ENCODE measurements at places on chromosomes 6 and 20. TPM values are rescaled to one million over a fixed set of nuclear protein-coding genes. Genes with fewer than 3 reads are reported as not detected.

GRCh38 chr6:114040871-114041270 lies 69.9 kb upstream of the HDAC2 start:
- H3K36me3 ChIP-seq: no peaks in the 10 kb centered on the region
- H3K27me3 ChIP-seq: no peaks in the 10 kb centered on the region
- H3K4me3 ChIP-seq: no peak overlapping the region
- no peak for DNase-seq
- H3K27ac ChIP-seq: no peak overlapping the region

DNA sequence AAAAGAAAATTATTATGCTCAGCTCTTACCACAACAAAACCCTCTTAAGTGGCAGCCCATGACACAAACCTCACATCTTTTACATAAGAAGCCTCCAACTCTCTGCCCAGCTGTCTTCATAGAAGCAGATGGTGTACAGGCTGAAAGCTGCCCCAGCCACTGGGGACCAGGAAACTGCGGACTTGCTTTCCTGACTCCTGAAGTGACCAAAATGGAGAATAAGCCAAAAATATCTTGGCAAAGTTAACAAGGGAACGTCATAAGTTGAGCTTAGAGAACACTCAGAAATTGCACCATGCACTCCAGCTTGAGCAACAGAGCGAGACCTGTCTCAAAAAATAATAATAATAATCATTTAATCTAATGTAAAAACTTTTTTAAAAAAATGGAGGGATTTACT lies 160.3 kb upstream of the CDYL start:
- H3K27ac ChIP-seq: no peak overlapping the region
- peaks cover 26% of the 10 kb centered on the region for H3K4me1 ChIP-seq
- H3K4me3 ChIP-seq: no peak overlapping the region

DNA sequence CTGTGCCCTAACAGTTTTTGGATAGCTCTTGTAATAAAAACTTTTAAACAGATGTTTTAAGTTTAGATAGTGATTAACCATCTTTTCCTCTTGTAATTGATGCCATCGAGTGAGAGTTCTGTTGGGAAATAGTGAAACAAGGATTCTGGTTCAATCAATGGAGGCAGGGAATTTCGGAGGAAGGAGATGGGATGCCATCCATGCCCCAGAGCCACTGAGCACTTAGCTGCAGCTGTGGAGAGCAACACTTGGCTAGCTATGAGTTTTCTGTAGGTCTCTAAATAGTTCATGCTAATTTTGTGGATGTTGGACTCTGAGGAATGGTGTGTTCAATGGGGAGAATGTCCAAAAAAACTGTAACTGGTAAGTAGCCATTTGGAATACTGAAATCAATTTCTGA lies 16.7 kb downstream of the CBFA2T2 start:
- no peaks in the 10 kb centered on the region for H3K4me1 ChIP-seq
- H3K36me3 ChIP-seq: no peaks in the 10 kb centered on the region
- no peak for DNase-seq

DNA sequence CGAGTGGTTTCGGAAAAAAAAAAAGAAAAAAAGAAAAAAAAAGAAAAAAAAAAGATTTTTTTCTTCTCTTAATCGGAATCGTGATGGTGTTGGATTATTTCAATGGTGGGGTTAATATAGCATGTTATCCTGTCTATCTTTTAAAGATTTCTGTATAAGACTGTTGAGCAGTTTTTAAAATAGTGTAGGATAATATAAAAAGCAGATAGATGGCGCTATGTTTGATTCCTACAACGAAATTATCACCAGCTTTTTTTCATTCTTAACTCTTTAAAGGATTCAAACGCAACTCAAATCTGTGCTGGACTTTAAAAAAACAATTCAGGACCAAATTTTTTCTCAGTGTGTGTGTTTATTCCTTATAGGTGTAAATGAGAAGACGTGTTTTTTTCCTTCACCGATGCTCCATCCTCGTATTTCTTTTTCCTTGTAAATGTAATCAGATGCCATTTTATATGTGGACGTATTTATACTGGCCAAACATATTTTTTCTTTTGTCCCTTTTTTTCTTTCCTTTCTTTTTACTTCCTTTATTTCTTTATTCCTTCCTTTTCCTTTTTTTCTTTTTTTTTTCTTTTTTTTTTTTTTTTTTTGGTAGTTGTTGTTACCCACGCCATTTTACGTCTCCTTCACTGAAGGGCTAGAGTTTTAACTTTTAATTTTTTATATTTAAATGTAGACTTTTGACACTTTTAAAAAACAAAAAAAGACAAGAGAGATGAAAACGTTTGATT lies 3.6 kb downstream of the SOX4 start:
- DNase-seq: no peak
- no peaks in the 10 kb centered on the region for H3K36me3 ChIP-seq
- H3K4me1 ChIP-seq: peaks cover 27% of the 10 kb centered on the region
- peaks cover 6% of the 10 kb centered on the region for H3K27me3 ChIP-seq
- H3K27ac ChIP-seq: no peak overlapping the region

ESR1 gene
- total RNA-seq: 0.60 TPM

CD93 gene
- 17.9 TPM for total RNA-seq

DNA sequence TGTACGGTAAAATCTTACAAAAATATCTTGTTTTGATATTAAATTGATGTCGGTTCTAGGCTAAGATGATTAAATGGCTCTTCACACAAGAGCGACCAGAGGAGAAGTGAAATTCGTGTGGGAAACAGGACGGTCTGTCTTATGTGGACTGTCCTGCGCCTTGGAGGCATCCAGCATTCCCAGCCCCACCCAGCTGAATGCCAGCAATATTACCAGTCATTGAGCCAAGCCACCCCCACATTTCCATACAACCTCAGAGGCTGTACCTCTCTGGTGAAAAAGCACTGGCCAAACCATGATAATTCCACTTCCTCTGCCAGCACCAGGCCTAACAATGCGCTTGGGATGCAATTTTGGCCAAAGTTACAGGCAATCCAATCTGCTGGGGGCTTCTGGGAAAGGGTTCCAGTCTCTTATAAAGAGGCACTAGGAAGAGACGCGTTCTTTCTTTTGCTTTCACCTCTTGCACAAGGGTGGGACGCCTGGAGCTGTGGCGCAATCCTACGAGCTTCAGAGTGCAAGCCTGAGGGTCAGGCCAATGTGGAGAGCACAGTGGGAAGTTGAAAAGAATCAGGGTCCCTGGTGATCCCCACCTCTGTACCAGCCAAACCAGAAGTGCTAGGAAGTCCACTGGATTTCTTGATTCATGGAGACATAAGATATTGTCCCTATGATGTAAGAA lies 213.1 kb downstream of the PREX1 start:
- no peaks in the 10 kb centered on the region for H3K4me1 ChIP-seq
- H3K27me3 ChIP-seq: no peaks in the 10 kb centered on the region
- H3K27ac ChIP-seq: no peak overlapping the region
- no peak overlapping the region for H3K4me3 ChIP-seq

LY6G6D gene
- total RNA-seq: not detected

FERMT1 gene
- not detected for total RNA-seq

- H3K4me3 ChIP-seq: no peak overlapping the region
- no peak overlapping the region for H3K27ac ChIP-seq
- H3K27me3 ChIP-seq: no peaks in the 10 kb centered on the region
- peaks cover 8% of the 10 kb centered on the region for H3K4me1 ChIP-seq
These were observed 106.9 kb downstream of the JPH2 start for GRCh38 chr20:44080064-44080463.

DNA sequence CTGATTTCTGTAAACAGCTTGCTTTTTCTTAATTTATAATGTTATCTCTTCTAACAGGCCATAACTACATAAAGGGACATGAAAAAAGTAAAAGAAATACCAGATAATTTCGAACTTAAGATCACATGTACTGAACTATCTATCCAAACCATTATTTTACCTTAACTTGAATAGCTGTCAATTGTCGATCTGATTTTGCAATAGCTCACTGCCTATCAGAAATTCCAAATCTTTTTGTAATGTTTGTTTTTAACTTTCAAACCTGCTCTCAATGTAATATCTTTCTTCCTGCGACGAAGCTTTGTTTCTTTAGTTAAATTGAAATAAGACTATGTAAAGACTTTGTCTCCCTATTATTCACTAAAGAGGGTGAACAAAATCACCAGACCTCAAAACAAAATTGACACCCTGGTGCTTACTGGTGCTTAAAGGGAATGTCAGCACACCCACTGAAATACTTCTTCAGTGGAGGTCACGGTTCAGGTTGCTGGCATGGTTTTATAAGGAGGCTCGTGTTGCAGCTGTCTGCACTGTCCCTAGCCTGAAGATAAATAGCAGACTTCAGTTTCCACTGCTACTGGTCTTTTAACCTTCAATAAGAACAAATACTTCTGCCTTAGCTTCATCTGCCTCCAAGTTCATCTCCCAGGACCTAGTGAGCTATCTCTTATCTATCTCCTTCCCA lies 117.5 kb upstream of the QKI start:
- no peak overlapping the region for H3K27ac ChIP-seq
- H3K27me3 ChIP-seq: no peaks in the 10 kb centered on the region
- H3K36me3 ChIP-seq: no peaks in the 10 kb centered on the region
- DNase-seq: no peak

DNA sequence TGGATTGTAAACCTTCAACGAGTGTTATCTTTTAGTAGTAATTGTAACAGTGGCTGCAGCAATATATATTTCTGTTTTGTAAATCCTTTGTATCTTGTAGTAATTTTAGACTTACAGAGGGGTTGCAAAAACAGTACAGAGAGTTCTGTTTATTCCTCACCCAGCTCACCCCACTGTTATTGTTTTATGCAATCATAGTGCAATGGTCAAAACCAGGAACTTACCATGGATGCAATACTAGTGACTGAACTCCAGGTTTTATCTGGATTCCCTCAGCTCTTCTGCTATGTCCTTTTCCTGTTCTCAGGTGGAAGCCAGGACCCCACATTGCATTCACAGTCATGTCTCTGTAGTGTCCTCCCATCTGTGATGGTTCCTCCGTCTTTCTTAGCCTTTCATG lies 42.5 kb upstream of the NKX2-2 start:
- DNase-seq: no peak
- H3K4me3 ChIP-seq: no peak overlapping the region
- H3K36me3 ChIP-seq: no peaks in the 10 kb centered on the region
- H3K27me3 ChIP-seq: no peaks in the 10 kb centered on the region
- no peak overlapping the region for H3K27ac ChIP-seq

DNA sequence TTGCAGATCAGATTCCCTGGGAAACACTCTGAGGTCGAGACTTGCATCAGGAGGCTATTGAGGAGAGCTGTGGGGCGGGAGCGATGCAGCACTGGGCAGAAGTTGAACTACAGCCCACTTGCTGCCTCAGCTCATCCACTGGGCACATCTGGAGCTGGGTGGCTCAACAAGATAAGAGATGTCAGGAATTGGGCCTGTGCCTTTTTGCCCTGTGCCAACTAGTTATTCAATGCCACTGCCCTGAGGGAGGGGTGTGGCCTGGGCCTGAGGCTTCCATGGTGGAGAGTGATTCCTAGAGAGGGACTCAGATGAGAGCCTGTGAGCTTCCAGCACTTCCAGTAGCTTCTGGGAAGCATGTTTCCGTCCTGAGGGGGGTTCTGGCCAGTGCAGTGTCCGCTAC lies 32.7 kb downstream of the BRPF3 start:
- no peak overlapping the region for H3K4me3 ChIP-seq
- no peak overlapping the region for H3K27ac ChIP-seq
- no peaks in the 10 kb centered on the region for H3K27me3 ChIP-seq

GRCh38 chr6:54681267-54681666 lies 165.3 kb upstream of the FAM83B start:
- H3K27ac ChIP-seq: no peak overlapping the region
- H3K4me1 ChIP-seq: no peaks in the 10 kb centered on the region
- no peak for DNase-seq
- no peaks in the 10 kb centered on the region for H3K36me3 ChIP-seq
- no peak overlapping the region for H3K4me3 ChIP-seq
- H3K27me3 ChIP-seq: no peaks in the 10 kb centered on the region

MAK gene
- total RNA-seq: 0.66 TPM

PTCRA gene
- total RNA-seq: 4.7 TPM

DNA sequence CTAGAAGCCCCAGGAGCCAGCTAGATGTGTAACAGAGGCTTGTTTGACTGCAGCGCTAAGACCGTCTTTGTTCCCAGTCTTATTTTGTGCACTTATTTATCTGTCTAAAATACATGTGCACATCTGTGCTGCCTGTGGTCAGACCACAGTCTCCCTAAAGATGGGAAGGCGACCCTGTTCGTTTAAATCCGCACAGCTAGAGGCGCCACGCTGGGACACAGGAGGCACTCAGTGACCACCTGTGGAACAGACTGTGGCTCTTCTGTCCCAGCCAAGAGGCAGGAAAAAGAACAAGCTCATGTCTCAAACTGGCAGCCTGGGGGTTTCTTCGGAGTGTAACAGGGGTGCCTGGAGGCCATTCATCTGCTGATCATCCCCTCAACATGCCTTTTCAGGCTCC lies 66.8 kb downstream of the CPNE5 start:
- DNase-seq: no peak
- no peaks in the 10 kb centered on the region for H3K36me3 ChIP-seq
- no peak overlapping the region for H3K4me3 ChIP-seq
- H3K27me3 ChIP-seq: no peaks in the 10 kb centered on the region
- H3K27ac ChIP-seq: no peak overlapping the region
- H3K4me1 ChIP-seq: peaks cover 33% of the 10 kb centered on the region

ID4 gene
- not detected for total RNA-seq

RPS6KA2 gene
- 2.8 TPM for total RNA-seq

TPD52L1 gene
- total RNA-seq: 1.2 TPM

SNAI1 gene
- total RNA-seq: 2.4 TPM

SLC17A1 gene
- 0.50 TPM for total RNA-seq

DSP gene
- total RNA-seq: not detected

DNA sequence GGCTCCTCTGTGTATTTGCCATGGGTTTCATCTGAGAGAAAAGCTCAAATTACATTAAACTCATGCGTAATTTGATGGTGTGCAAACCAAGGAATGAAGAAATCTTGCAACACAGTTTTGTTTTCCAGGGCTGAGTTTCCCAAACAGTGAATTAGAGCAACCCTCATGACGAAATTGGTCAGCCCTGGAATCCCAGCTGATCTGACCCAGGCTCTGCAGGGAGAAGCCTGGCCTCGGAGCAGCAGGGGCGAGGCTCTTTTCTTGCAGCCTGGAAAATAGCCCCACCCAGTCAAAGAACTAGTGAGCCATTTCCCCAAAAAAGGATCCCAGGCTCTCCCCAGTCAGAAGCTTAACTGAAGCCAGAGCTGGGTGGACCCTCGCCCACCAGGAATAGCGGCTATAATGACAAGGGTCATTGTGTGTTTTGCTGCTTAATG lies 107.3 kb upstream of the SNX9 start:
- no peaks in the 10 kb centered on the region for H3K4me1 ChIP-seq
- no peaks in the 10 kb centered on the region for H3K36me3 ChIP-seq
- H3K4me3 ChIP-seq: no peak overlapping the region

DNA sequence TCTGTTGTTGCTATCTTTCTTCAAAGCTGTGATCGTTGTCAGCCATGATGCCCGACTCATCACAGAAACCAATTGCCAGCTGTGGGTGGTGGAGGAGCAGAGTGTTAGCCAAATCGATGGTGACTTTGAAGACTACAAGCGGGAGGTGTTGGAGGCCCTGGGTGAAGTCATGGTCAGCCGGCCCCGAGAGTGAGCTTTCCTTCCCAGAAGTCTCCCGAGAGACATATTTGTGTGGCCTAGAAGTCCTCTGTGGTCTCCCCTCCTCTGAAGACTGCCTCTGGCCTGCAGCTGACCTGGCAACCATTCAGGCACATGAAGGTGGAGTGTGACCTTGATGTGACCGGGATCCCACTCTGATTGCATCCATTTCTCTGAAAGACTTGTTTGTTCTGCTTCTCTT lies 19.3 kb downstream of the ABCF1 start:
- H3K4me1 ChIP-seq: no peaks in the 10 kb centered on the region
- no peaks in the 10 kb centered on the region for H3K27me3 ChIP-seq
- no peak for DNase-seq
- peaks cover 70% of the 10 kb centered on the region for H3K36me3 ChIP-seq
- H3K27ac ChIP-seq: no peak overlapping the region
- H3K4me3 ChIP-seq: no peak overlapping the region
